ENCODE measurements at places on chromosomes 6 and 20. TPM values are rescaled to one million over a fixed set of nuclear protein-coding genes. Genes with fewer than 3 reads are reported as not detected.

DNA sequence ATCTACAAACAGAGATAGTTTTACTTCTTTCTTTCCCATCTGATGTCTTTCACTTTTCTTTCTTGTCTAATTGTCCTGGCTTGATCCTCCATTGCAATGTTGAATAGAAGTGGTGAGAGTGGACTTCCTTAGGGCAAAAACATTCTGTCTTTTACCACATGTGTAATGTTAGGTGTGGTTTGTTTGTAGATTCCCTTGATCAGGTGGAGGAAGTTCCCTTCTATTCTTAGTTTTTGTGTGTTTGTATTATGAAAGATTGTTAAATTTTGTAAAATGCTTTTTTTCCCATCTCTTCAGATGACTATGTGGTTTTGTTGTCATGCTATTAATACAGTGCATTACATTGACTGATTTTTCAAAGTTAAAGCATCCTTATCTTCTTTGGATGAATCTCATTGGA is 41.6 kb upstream of the DUSP22 start:
- DNase-seq: no peak

DNA sequence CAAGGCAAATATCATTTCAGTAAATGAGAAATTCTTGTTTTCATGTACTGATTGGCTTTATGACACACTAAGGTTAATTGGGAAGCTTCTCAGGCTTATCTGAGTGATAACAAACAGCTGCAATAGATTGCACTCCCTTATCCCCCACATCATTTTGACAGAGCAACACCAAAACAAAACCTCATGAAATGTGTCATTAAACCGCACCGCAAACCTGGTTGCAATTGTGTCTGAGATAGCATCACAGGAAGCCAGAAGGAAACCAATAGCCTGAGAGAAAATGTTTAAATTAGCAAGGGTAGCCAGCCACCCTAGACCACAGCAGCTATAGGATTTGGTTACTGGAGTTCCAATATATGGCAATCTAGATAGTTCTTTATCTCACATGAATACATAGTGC is 31.6 kb upstream of the LAMA4 start:
- no peak for DNase-seq

The RSPH4A gene
- 0.27 TPM for total RNA-seq

- DNase-seq: peak; percentile 21
These were observed 27.2 kb upstream of the QKI start for GRCh38 chr6:163387317-163387716.

DNA sequence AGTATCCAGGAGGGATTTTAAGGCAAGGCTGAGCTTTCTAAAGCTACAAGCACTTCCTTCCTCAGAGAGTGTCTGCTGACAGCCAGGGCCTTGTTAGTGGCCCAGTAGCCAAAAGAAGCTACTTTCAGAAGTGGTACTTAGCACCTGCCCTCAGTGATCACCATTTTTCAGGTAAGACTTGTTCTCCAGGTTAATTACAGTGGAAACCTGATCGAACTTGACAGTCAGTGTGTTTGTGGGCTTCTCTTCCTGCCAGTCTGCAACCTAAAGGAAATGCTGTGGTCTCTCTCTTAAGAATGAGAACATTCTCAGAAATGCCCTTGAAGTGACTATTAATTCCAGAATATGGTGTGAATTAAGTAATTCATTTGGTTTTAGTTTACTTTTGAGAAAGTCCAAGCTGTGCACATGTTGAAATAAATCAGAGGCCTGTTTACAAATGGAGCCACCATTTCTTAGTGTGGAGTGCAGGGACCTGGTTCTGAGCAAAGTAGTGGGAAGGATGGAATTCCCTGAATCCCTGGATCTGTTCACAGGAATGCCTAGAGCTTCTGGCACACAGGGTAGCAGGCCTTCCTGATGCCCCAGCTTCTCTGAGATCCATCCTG is 185.3 kb upstream of the AGPAT4 start:
- no peak for DNase-seq

The PRDM1 gene
- 16.6 TPM for total RNA-seq

- no peak for DNase-seq
These were observed 35.3 kb downstream of the C6orf52 start for GRCh38 chr6:10658910-10659698.

DNA sequence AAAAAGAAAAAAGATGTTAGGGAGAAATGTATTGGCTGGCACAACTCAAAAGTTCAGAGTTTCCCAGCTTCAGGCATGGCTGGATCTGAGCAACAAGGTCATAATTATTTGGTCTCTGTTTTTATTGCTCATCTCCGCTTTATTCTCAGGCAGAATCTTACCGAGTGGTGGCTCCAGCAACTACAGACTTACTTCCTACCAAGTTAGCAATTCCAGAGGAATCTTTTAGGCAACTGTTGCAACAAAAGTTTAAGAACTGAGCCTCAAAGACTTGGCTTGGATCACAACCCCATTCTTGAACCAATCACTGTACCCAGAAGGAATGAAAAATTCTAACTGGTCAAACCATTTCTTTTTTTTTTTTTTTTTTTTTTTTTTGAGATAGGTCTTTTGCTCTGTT is 35.5 kb upstream of the NCOA3 start:
- DNase-seq: no peak

GRCh38 chr6:35382015-35382414 is 39.7 kb downstream of the PPARD start:
- no peak for DNase-seq

The DEFB132 gene
- not detected for total RNA-seq

DNA sequence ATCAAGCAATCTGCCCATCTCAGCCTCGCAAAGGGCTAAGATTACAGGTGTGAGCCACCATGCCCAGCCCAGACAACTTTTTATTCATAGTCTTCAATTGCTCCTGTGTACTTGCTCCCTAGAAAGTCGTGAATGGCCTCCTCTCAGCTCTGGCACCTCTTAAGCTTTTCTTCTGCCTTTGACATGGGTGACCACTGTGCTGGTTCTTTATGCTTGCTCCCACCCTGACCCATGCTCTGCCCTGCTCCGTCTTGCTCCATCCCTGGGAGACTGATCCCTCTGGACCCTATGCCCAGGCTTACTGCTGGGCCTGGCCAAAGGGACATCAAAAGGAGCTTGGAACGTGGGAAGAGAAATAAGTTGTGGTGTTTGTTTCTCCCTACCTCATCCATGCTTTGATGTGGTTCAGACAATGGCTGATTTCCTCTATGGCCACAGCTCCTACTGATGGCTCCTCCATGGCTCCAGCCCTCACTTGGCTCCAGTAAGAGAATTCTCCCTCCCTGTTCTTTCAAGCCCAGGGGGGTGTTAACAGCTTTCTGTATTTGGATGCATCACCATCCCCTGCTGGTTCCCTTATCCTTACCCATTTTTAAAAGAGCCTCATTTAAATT is 7.7 kb upstream of the TREM2 start:
- DNase-seq: no peak

The DEFB128 gene
- total RNA-seq: not detected

DNA sequence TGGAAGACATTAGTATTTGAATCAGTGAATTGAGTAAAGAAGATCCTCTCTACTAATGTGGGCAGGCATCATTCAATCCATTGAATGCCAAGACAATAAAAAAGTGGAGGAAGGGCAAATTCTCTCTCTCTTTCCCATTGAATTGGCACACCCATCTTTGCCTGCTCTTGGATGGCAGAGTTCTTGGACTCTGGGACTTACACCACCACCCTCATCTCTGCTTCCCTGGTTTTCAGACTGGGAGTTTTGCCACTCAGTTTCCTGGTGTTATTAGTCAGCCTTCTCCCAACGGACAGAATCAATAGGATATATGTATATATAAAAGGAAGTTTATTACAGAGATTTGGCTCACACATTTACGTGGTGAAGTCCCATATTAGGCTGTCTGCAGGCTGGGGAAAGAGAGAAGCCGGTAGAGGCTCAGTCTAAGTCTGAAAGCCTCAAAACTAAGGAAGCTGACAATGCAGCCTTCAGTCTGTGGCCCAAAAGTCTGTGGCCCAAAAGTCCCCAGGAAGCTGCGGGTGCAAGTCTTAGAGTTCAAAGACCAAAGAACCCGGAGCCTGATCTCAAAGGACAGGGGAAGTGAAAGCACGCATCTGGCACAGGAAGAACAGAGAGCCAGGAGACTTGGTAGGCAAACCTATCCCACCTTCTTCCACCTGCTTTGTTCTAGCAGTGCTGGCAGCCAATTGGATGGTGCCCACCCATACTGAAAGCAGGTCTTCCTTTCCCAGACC is 64.4 kb downstream of the SMPDL3A start:
- no peak for DNase-seq

DNA sequence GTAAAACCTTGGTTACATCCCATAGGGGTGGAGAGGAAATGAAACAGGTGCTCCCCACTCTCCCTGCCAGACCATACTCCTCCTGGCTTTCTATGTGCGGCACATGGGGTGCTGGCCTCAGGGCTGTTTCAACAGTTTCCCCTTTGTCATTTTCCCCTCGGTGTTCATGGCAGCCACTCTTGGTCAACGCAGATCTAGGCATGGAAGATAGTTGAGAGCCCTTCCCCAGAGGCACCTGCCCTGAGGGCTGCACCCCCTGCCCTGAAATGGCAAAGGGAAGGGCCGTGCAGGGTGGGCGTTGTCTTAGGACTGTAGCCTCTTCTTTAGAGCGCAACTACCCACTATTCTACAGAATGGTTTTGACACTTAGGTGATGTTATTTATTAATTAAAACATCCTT is 4.4 kb downstream of the CST1 start:
- no peak for DNase-seq

GRCh38 chr6:2938004-2938631 is 33.2 kb downstream of the SERPINB6 start:
- no peak for DNase-seq

The F13A1 gene
- total RNA-seq: 26.9 TPM

GRCh38 chr6:161486361-161487216 is 212.7 kb upstream of the AGPAT4 start:
- no peak for DNase-seq

GRCh38 chr6:21279619-21280018 is 313.9 kb upstream of the SOX4 start:
- no peak for DNase-seq

The ABHD16A gene
- total RNA-seq: 53.9 TPM

The HLA-DRB1 gene
- total RNA-seq: 191 TPM

GRCh38 chr6:161639772-161640171 is 365.9 kb upstream of the AGPAT4 start:
- no peak for DNase-seq

The LBP gene
- total RNA-seq: not detected

GRCh38 chr6:33642897-33643296 is 21.8 kb downstream of the ITPR3 start:
- DNase-seq: no peak

- no peak for DNase-seq
These were observed 105.2 kb downstream of the NFATC2 start for GRCh38 chr20:51437182-51437924.

- no peak for DNase-seq
These were observed 15.5 kb downstream of the SIM1 start for GRCh38 chr6:100449239-100449691.

DNA sequence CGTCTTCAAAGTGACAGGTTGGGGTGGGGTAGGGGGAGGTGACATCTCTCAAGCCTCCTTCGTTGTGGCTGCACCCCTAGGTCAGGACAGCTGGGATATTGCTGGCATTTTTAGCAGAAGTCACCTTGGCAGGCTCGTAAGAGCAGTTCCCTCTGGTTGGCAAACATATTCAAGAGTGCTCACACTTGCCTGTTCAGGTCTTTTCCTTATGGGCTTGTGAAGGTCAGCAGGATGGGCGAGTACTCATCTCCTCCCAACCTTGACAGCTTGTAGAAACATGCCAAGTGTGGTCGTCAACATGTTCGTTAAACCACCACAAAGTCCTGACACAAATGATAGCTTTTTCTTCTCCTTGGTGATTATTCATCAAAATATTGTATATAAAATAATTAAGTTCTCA is 113.6 kb downstream of the HDGFL1 start:
- no peak for DNase-seq

The SLCO4A1 gene
- 22.2 TPM for total RNA-seq

The GRM1 gene
- not detected for total RNA-seq

Measured in left colon (tissue), 2 donors.